Brain pericyte (primary cell): ENCODE measurements at places on chromosomes 2 and 18.

GRCh38 chr2:219521066-219521880, 7.0 kb downstream of the ASIC4 start:
- DNase-seq = no peak

DNA sequence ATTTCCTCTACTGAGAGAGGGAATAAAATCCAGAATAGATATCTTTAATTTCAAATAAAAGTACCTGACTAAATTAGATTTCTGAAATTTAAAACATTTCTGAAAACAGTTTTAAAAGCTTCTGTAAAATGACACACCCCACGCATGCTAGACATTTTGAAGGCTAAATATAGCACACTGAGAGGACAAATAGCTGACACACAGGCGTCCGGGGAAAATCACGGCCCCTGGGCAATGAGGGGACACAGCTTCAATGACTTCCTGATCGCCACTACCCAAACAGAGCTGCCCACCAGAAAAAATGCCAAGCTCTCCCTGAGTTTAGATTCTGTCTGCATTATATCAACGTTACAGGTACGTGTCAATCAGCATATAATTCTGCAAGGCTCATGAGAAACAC, 10.9 kb downstream of the TBC1D8 start:
- DNase-seq = no peak

GRCh38 chr2:58156780-58157179, 84.3 kb downstream of the FANCL start:
- DNase-seq = no peak

DNA sequence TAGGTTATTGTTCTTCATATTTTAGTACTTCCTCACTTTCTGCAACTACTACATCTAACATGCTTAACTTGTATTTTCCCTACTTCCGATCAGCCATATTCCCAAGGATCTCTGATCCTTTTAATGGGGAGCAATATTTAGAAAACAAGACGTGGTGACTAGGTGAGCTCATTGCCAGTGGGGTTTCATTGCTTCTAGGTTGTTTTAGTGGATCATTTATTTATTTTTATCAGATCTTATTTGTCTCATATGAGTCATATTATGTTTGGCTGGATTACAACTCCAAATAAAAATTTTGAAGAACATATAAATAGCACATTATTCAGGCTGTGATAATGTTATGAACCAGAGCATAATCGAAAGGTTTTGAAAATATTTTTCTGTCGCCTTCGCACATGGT, 480.9 kb upstream of the TMEFF2 start:
- no peak for DNase-seq

DNA sequence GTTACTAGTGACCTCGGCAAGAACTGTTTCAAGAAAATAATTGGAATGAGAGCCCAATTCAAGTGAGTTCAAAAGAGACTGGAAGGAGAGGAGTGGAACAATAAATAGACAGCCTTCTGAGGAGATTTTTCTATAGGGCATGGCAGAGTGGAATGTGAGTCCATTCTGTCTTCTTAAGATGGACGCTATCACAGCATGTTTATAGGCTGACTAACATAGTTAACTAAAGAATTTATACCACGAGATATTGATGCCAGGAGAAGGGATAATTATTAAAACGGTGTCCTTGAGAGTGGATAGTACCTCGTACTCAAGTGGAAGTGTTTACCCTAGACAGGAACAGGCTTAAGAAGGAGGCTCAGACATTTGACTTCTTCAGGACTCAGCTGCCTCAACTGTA, 143.5 kb upstream of the RBBP8 start:
- no peak for DNase-seq
